Activated T-helper 1 cell treated with anti-CD3 and anti-CD28 coated beads, Interleukin-2, amount 50 U/mL, for 16 hours (primary cell): ENCODE measurements at places on chromosomes 6 and 20.

DNA sequence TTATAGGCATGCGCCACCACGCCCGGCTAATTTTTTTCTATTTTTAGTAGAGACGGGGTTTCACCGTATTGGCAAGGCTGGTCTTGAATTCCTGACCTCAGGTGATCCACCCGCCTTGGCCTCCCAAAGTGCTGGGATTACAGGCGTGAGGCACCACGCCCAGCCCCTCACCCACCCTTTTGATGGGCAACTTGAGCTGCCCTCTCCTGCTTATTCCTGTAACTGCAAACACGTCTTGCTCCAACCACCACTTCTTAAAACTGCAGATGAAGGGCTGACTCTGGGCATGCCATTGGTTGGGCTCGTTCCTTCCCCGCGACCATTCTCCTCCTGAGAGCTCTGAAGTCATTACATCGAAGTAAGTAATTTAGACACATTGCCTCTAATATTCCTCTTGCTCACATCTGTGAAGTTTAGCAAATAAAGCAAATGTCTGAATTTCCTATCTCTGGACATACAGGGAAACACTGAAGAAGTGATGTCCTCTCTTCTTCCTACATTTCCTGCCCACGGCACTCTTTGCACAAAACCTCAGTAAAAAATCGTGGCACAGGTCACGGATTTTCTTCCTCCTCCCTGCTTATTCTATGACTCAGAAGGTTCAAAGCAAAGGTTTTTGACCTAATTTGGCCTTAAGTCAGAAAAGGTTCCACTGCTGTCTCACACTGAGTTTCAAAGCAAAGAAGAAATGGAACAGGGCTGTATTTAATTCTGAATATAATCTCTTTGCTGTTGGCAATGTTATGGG is 117.5 kb downstream of the GMPR start:
- DNase-seq = no peak

GRCh38 chr6:89487864-89488263 is 54.9 kb downstream of the ANKRD6 start:
- no peak for DNase-seq

DNA sequence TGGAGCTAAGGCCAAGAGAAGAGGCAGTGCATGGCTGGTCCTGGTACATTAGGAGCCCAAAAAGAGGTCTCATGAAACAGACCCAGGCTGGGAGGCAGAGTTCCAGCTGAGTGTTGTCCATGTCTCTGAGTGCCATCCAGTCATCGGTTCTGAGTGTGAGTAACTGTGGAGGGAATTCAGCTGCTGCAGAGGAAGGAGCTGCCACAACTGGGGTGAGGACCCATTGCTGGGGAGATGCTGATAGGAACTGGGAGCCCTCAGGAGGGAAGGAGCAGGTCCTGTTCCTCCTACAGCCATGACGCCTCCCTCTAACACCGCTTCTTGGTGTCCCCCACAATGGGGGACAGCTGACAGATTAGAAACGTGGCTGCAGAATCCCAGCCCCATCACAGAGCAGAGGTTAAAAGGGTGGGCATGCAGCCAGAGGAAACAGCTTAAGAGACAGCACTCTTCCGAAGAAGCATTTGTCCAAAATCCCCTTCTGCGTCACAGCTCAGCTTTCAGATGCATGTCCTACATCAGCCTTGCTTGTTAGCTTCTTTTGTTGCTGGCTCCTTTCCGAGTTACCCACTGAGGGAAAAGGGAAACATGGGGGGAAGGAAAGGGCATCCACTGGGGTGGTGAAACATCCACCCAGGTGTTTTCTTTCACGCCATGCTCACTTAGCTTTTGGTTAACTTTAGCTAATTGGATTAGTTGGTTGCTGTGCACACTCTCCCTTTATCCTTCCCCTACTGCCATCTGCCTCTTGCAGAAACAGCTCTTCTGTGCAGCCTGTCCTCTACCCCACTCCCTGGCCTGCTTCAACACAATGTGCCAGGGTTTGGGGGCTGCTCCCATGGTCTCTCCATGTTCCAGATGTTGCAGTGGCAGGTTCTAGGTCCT is 239.2 kb downstream of the SYNDIG1 start:
- DNase-seq = no peak

- DNase-seq = no peak
These were observed 274.3 kb downstream of the CD109 start for GRCh38 chr6:73969971-73970970.

GRCh38 chr6:151075527-151075926 is 164.2 kb upstream of the AKAP12 start:
- DNase-seq = no peak

- no peak for DNase-seq
These were observed 330.8 kb downstream of the PRL start for GRCh38 chr6:21965953-21966539.

GRCh38 chr20:20089018-20089417 is 36.7 kb downstream of the CFAP61 start:
- no peak for DNase-seq

GRCh38 chr6:130020907-130021629 is 2.7 kb downstream of the L3MBTL3 start:
- DNase-seq = peak; percentile 58

- DNase-seq = no peak
These were observed at the start of gene SPEF1 for GRCh38 chr20:3781153-3781910. TSS of gene SPEF1 (minus strand) at chr20:3781448. CDS start at chr20:3781287, 161 bp downstream.

DNA sequence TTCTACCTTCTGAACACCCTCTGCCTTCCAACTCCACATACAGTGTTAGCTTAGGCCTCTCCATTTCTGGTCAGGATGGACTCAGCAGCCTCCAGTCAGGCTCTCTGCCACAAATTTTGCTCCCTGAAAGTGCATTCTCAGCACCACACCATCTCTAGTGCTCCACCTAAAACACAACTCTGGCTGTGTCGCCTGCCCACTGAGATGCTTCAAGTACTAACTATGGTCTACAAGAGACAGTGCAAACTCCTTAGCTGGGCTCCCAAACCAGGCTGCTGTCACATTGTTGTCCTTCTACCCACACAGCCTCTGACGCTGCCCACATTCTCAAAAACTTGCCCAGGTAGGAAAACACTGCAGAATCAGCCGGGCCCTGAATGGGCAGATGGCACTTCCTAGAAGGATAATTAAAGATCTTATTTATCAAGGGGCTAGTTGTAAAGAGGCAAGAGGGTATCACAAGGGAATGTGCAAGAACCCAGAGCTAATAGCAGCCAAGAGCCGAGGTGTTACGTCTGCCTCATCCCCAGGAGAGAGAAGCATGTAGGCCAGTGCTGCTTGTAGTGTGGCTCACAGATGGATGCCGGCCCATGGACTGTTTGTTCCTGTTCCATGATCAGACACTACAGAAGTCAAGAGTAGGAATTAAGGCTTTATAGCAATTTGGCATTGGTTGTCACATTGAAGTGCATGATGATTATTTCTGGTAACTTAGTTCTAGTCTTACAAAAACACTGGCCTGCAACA is 189.7 kb downstream of the LRFN2 start:
- no peak for DNase-seq

GRCh38 chr20:12913781-12914443 is 94.9 kb upstream of the SPTLC3 start:
- DNase-seq = no peak
